ENCODE measurements at places on chromosomes 3 and 15. TPM values are rescaled to one million over a fixed set of nuclear protein-coding genes. Genes with fewer than 3 reads are reported as not detected.

The ZFYVE19 gene
- 25.7 TPM for total RNA-seq

DNA sequence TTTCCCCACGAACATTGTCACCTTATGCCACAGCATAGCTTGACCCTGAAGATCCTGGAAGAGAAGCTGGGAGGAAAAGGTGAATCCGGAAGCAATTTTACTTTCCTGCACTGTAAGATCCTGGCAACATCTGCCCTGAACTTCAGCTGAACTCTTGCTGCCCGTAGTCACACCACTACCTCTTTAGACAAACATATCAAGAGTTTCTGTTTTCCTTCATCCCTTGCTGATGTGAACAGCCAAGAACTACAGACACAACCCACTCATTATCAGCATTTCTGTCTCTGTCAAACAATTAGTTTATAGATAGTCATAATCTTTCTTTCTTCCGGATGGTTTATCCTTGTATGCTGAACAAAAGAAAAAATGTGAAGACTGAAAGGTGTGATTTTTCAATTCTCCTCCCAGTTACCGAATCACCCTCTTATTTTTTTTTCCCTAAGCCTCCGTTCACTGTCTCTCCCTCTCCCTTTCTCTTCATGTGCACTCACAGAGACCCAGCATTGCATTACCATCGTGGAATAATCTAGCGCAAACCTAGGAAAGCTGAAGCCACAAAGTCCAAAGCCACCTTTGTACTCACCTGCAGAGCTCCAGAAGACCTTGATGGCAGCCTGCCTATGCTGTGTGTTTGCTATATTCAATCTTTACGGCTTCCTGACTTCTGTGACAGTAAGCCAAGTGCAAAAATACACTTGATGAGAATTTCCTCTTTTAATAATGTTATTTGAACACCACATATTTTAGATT, 229.2 kb downstream of the CDIN1 start:
- no peak for DNase-seq

- no peak for DNase-seq
Observed at GRCh38 chr3:49554633-49555265, 472 bp downstream of the BSN start.

- DNase-seq, result no peak
Observed at GRCh38 chr3:113783463-113783862, 36.6 kb downstream of the ATP6V1A start.

The TPRA1 gene
- 51.9 TPM for total RNA-seq

GRCh38 chr3:184040010-184040409, 8.5 kb downstream of the HTR3D start:
- no peak for DNase-seq

DNA sequence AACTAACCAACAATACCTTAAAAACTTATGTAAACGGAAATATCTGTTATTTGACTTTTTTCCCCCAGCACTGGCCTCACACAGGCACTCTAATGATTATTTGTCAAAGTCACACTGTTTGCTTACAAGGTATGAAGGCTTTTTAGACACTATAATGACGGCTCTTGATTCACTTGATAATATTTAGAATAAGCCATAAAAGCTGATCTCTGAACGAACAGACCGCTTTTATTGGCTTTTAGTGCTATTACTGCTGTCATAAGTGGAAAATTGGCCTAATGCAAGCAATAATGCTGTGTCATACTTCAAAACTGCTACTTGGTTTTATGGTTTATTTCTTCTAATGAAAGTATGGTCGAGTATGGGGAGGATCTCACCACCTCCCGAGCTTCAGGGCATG, 35.1 kb downstream of the MDFIC2 start:
- DNase-seq, result no peak

The TTLL13 gene
- not detected for total RNA-seq

- no peak for DNase-seq
Observed at GRCh38 chr3:49428752-49429080, 408 bp downstream of the NICN1 start.

DNA sequence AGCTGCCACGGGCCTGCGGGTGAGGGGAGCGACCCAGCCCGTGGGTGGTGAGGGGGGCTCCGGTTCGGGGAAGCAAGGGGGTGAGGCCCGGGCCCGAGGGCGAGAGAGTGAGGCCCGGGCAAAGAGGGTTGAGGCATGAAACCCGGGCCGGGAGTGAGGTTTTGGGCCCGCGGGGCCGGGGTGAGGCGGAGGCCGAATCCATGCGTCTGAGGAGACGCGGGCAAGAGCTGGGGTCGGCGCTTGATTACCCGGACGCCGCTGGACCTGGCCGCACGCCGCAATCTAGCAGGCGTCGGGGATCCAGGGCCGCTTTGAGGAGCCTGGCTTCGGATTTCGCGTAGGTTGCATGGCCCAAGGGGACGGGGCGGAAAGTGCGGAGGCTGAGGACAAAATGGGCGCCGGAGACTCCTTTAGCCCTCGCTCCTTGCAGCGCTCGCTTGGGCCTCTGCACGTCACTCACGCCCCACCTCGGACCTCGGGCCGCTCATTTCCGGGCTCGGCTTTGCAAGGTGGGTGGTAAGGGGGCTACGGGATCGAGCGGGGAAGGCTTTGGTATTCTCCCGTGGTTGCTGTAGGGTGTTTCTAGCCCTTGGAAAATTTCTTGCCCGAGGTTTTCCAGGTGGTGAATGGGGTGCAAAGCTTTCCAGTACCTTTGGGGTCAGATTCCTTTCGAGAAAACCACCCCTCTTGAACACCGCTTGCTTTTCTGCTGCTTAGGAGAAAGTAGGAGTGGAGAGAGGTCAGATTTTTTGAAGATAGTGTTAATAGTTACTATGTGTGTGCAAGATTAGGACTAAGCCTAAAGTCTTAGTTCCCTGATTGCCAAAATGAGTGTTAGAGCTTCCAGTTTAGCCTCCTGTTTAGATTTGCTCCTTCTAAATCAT, 827 bp downstream of the SLC25A36 start:
- no peak for DNase-seq

The SRGAP3 gene
- total RNA-seq, result 0.76 TPM

DNA sequence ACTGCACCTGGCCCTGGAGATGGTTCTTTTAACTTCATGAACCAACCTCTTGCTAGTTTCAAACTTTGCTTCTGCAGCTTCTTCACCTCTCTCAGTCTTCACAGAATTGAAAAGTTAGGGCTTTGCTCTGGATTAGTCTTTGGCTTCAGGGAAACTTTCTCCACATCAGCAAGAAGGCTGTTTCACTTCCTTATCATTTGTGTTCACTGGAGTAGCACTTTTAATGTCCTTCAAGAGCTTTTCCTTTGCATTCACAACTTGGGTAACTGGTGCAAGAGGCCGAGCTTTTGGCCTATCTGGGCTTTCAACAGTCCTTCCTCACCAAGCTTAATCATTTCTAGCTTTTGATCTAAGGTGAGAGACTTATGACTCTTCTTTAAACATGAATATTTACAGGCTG, 15.7 kb upstream of the TM2D3 start:
- DNase-seq, result no peak

The C15orf62 gene
- total RNA-seq, result not detected

DNA sequence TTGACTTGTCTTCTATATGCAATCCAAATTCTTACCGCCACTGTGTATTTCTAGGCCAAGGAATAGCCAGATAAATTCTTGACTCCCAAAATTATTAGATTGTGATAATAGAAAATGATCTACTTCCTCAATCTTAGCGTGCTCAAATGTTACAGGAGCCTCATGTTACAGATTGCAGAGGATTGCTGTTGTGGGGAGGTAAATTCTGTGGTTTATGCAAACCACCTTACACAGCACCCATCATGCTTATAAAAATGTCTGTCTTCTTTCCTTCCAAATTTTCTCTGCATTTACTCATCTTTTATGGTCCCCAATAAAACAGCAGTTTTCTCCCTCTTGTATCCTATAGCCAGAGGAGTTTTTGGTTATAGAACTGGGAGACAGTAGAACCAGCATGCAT, 420.2 kb upstream of the ROBO1 start:
- no peak for DNase-seq

Measured in glomerular endothelial cell (primary cell).